ENCODE measurements at places on chromosomes 5 and 9.

DNA sequence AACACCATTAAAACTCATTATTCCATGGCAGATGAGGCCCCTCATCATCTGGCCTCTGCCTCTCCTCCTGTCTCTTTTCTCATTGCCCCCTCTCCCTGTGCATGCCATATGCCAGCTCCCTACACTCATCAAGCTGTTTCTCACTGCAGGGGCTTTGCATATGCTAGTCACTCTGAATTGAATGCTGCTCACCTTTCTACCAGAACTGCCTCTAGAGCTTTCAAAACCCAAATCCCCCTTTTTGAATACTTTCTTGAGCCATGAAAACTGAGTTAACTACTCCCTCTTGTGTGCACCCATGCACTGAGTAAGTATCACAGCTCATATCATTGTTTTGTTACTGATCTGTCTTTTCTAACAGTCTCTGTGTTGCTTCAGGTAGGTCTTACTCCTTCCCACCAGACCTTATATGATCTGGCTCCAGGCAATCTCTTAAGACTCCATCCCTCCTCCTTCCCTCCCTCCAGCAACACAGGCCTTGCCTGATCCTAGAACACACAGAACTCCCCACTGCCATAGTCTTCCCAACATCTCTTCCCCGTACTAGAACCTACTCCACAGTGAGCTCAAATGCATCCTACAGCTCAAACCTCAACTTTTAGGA is 60.5 kb downstream of the ASTN2 start:
- no peaks in the 10 kb centered on the region for H3K4me1 ChIP-seq
- no peaks in the 10 kb centered on the region for H3K36me3 ChIP-seq
- H3K4me3 ChIP-seq = no peak overlapping the region
- no peak overlapping the region for H3K27ac ChIP-seq

DNA sequence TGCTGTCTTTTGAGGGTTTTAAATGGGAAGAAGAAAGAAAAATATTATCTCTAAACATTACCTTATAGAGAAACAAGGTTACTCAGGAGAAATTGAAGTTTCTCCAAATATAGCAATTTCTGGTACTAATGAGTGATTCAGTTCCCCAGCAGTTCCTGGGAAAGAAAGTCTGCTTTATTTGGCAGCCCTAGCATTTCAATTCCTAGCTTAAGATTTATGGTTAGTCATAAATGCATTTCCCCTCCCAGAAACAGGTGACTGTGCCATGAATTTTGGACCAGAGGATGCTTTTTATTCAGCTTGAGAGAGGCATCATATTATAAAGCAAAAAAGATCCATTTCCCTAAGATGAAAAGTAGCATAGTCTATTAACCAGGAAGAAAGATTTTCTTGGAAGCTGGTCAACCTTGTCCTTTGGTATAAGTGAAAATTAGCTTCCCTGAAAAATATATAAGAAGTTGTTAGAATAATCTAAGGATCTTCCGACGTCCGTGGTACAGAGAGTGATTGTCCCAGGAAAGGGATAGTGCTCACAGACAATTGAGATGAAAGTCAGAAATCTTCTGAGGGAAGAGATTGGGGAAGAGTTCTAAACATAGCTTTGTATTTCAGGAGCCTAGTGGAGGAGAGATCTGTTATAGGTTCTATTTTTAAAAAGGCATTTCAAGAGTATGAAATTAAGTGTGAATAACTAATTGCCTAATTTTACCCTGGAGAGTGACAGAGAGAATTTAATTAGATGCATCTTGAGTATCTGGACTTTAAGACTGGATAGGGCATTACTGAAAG is 164.9 kb downstream of the ESM1 start:
- H3K36me3 ChIP-seq = no peaks in the 10 kb centered on the region
- no peak for DNase-seq
- no peaks in the 10 kb centered on the region for H3K27me3 ChIP-seq
- H3K4me1 ChIP-seq = no peaks in the 10 kb centered on the region
- H3K4me3 ChIP-seq = no peak overlapping the region

DNA sequence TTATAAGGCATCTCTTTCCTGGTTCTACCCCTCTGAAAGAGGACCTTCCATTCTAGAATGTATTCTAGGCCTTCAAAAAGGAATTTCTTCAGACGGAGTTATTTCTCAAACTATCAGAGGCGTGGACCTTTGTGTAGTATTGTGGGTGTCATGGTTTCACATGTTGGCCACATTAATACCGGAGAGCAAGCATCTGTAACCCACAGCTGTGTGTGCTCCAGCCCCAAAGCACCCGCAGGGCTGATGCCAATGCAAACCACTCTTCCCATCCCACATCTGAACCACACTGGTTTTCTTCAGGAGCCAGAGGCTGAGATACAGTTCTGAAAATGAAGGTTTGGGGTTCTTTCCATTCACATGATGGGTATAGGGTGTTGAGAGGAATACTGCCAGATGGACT is 127.1 kb downstream of the BNC2 start:
- no peaks in the 10 kb centered on the region for H3K4me1 ChIP-seq
- H3K36me3 ChIP-seq = no peaks in the 10 kb centered on the region
- H3K4me3 ChIP-seq = no peak overlapping the region

GRCh38 chr9:3136686-3137346 is 292.9 kb upstream of the PUM3 start:
- DNase-seq = no peak
- H3K4me3 ChIP-seq = no peak overlapping the region
- H3K27ac ChIP-seq = no peak overlapping the region

Data from transverse colon (tissue), 4 donors.